ENCODE measurements at places on chromosomes 1 and 21.

DNA sequence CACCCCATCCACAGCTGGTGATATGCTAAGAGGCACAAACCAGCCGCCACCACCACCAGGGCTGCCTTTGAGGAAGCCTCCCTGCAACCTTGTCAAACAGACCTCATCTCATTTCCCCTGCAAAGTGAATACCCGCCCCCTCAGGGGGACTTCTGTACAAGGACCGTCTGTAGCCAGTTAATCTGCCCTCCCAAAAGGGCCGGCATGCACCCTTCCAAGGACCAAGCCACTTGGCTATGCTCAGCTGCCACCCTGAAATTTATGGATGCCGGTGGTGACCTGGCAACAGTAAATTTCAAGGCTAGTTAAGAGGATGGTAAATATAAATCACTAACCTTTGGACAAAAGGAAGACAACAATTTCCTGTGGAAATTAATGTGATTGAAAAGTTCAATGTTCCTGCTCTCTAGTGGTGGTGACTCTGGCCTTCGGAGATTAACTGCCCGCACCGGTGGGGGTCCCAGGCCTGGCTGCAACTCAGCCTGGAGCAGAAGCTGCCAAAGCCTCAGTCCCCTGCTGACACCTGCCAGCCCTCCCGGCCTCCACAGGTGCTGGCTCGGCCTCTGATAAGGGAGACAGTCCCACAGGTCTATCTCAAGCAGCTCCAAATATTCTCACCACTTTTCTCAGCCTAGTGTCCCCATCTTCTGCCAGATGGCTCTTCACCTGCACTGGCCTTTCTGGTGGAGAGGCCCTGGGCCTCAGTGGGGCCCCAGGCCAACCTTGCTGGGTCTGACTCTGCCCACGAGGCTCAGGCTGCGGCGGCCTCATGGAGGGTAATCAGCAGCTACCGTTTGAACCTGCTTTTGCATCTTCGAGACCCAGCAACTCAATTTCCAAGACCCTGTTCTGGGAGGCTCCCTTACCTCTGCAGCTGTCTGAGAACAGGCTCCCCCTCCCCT is 12.2 kb downstream of the TMEM53 start:
- no peak for DNase-seq

- no peak for DNase-seq
These were observed 25.4 kb downstream of the DMAP1 start for GRCh38 chr1:44238660-44239059.

DNA sequence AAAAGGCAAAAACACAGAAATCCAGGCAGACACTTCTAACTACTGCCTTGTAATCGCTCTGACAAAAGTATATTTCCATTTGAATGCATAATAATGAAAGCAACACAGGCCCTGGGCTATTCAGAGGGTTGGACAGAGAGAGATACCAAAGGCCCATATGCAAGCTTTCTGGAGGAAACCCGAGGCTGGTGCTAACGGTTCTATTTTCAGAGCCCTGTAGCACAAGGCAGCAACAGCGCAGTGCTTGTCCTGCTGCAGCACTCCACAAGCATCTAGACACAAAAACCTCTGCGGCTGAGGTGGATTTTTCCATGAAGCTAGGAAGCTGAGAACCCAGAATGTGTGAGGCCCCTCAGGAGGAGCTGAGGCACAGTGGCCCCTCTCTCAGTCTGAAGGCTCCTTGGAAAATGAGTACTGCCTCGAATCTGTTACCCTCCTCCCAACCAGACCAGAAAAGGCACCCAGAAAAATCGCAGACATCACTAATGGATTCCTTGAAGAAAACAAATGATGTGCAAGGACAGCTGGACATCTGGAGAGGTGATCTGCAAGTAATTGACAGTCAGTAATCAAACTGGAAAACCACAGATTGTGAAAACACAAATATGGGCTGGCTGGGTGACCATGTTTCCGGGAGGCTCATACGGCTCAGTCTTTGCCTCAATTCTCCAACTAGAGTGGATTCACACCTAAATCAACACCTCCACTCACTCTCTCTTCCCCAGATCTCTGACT is 54.0 kb downstream of the COLGALT2 start:
- DNase-seq = no peak

- no peak for DNase-seq
These were observed 445.6 kb upstream of the ADAMTS5 start for GRCh38 chr21:27412530-27412929.

GRCh38 chr1:220296981-220297380 is 24.7 kb upstream of the RAB3GAP2 start:
- DNase-seq = no peak

DNA sequence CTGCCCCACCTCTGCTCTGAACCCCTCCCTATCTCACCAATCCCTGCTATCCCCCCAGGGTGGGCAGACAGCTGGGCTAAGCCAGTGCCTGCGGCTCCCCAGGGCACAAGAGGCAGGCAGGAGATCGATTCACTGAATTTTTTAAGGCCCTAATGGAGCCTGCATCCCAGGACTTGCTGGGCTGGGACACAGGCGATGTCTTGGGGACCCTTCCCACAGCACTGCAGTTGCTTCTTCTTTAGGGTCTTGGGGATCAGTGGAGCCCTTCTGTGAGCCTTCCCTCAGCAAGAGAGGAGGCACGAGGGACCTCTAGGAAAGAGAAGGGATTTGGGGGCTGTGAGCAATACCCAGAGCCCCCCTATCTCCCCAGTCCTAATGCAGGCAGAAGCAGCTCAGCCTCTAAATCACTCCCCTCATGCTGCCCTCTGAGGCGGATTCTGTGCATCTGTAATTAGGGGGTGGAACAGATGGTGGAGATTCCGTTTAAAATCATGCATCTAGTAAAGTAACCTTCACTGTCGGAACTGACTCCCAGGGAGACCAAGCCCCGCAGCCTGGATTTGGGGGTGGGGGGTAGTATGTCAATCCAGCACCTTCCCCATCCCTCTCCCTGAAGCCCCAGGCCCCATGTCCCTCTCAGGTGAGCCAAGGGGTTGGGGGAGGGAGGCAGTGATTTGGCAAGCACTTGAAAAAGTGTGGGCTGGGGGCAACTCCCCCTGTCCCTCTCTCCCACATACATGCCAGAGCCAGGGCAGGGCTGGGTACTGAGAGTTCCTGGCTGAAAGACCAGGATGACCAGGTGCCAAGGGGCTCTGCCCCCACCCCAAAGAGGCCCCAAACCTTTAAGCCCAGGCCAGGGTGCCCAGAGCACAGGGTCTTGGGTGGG is 10.0 kb downstream of the AHDC1 start:
- no peak for DNase-seq

GRCh38 chr1:46809904-46810303 is 11.1 kb downstream of the CYP4B1 start:
- no peak for DNase-seq

- DNase-seq = no peak
These were observed 168.8 kb downstream of the ZSCAN20 start for GRCh38 chr1:33641104-33641830.
